NCI-H1092 (cell line): ENCODE measurements at places on chromosomes 1 and 21.

GRCh38 chr1:48214820-48215219 lies 7.7 kb upstream of the SLC5A9 start:
- DNase-seq = no peak

GRCh38 chr1:212621949-212622305 lies 13.4 kb downstream of the ATF3 start:
- no peak for DNase-seq

GRCh38 chr1:111903871-111904449 lies 85.5 kb downstream of the KCND3 start:
- DNase-seq = no peak

DNA sequence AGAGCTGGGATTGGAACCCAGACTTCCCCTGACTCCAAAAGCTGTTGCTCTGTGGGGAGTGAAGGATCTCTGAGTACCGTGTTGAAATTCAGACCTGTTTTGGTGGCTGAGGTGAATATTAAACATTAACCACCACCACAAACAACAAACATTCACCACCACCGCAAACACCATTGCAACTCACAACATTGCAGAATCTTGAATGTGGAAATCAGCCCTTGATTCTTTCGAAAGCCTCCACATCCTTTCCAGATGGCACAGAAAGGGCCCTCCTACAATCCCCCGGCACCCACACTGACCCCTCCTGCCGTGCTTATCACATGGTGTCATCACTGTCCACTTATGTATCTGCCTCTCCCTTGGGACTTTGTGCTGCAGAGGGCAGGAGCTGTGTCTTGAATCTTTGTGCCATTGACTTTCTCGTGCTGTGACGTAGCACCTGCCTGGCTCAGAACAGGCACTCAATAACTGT lies 1.4 kb downstream of the CDA start:
- no peak for DNase-seq

DNA sequence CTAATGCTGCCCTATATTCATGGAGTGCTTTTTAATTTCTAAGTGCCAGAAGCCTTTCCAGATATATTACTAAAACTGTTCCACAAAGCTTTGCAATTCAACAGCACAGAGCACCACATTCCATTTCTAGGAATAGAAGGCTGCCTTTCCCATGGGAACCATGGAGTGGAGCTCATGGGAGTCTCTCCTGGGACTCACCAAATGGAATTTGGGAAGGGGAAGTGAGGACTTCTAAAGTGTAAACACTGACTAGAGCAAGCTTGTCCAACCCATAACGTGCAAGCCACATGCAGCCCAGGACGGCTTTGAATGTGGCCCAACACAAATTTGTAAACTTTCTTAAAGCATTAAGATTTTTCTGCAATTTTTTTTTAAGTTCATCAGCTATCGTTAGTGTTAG lies 190.4 kb upstream of the TNR start:
- no peak for DNase-seq

DNA sequence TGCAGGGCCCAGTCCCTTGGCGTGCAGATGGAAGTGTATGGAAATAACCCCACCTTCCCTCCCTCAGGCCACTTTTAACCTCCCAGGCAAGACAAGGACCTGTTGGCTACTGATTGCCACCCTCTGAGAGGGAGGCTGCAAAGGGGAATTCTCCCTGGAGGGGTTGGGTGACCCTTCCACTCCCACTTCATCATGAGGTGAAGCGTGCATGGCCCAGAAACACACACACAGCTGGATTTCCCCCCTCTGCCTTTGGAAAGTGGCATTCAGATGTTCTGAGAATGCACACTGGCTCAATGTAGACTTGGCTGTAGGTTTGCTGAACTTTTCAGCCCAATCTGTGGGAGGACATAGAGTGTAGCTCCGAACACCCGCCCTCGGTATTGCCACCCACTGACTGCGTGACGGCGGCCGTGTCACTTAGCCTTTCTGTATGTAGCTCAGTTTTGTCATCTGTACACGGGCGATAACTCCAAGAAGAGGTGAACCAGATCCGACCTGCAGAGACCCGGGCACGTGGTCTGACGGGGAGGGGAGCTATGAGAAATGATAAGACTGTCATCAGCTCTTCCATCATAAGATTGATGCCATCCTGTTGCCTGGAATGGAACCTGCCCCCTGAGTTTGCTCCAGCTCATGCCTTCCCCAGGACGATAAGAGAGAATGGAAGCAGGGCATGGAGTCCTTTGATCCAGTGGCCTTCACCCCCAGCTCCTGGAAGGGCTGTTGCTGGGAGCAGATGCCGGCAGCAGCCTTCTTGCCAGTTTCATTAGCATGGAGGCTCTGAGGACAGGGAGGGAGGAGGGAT lies 19.3 kb downstream of the MIIP start:
- DNase-seq = no peak

DNA sequence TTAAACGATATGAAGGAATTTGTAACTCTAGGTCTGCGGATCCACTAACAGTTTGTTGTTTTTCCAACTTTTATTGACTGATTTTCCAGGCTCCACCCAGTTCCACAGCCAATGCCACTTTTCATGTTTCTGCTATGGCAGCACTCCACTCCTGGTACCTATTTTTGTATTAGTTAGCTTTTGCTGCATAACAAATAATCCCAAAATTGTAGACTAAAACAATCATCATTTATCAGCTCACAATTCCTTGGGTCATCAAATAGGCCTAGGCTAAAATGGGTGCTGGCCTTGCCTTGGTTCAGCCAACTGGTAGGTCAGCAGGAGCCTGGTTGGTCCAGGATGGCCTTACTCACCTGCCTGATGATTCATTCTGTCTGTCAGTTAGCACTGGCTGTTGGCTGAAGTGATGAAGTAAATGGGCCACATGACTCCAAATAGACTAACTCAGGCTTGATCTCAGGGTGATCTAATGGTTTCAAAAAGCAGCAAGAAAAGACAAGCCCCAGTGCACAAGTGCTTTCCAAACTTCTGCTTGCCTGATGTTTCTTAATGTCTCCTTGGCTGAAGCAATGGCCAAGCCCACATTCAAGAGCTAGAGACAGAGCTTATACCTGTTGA lies 3.2 kb upstream of the C8B start:
- no peak for DNase-seq

DNA sequence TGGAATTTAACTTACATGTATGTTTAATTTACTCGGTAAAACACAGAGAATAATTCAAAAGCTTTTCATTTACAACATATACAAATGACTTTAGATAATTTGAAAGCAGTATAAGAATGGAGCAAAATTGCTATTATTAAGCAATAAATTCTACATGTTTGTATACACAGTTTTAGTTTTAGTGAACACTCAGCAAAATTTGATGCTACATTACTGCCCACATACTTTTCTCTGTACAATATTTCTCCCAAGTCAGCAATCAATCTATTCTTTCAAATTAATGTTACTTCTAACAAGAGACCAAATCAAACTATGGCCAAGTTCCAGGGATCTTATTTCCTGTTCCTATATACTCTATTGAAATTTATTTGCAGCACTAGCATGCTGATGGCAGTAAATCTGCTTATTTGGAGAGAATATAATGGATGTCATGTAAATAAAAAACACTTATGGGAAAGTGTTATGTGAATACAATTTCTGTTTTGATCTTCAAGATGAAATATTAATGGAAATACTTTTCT lies 82.6 kb upstream of the BRINP3 start:
- no peak for DNase-seq

GRCh38 chr1:222620566-222620965 lies 2.7 kb downstream of the MIA3 start:
- DNase-seq = no peak

GRCh38 chr1:212186427-212187207 lies 98.6 kb upstream of the PPP2R5A start:
- DNase-seq = no peak

- DNase-seq = no peak
These were observed 13.5 kb downstream of the PLA2G2D start for GRCh38 chr1:20105856-20106255.

- no peak for DNase-seq
These were observed 857.2 kb downstream of the BRINP3 start for GRCh38 chr1:189620471-189620870.

DNA sequence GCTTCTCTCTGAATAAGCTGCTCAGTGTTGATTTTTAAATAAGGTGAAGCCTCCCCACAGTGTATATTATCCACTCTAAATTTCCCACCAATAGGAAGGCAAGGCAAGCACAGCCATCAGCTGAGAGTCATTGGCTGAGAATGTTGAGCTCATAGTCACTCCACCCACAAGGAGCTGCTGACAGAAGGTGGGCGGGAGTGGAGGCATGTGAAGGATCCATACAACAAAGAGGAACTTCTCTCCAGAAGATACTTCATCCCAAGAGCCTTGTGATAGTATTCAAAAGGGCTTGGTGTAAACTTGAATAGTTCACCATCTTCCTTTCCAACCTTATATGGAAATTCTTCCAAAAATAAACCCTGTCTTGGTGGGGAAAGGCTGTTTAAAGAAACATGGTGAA lies 42.8 kb downstream of the SAMD13 start:
- DNase-seq = no peak

DNA sequence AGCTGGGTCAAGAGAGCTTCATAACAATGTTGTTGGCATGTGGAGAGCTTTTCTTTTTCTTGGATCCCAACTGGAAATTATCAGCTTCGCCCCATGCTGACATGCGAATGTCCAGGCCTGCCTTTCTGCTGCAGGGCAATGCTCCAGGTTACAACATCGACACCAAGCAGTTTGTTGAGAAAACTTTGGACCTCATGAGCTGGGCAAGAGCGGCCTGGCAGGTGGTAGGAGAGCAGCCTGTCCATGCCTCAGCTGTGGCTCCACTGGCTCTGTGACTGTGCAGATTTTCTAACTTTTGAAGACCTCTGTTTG lies 41.4 kb downstream of the MTARC1 start:
- no peak for DNase-seq

DNA sequence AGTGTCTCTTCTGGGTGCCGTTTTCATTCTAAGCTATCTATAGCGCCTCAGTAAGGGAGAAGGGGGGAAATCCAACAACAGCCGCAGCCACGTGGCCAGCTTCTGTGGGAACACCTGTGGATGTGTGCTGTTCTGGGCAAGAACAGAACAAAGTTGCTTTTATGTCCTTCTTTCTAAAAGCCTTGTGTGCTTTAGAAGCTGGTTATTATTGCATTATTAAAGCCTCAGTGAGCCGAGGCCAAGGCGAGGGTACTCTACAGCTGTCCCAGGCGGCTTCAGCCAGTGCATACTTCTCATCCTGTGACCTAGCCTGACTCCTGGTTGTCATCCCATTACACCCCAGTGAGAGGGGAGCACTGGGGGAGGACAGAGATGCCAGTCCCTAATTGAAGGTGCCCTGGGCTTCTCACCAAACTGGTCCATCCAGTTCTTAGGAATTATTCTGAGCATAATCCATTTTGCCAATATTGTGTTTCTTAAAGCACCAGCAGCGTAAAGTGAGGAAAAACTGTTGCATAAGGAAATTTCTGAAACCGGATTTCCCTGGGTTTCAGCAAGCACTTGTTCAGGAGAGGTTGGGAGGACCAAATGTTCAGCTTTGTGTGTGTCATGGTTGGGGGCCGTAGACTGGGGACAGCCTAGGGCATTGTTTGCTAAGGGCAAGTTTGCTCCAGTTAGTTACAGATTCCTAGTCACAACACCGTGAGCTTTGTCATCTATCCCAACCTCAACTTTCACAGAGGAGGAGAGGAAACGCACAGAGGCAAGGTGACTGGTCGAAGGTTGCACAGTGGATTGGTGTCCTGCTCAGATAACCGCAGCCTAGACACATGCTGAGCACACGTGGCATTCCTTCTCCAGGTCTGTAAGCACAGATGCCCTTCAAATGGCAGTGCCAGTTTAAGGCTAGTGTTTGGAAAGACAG lies 61.0 kb upstream of the ATP1A1 start:
- no peak for DNase-seq
